ENCODE measurements at places on chromosomes 7 and 10. TPM values are rescaled to one million over a fixed set of nuclear protein-coding genes. Genes with fewer than 3 reads are reported as not detected.

Gene REPIN1
- total RNA-seq: 170 TPM

Gene BBIP1
- 12.5 TPM for total RNA-seq

DNA sequence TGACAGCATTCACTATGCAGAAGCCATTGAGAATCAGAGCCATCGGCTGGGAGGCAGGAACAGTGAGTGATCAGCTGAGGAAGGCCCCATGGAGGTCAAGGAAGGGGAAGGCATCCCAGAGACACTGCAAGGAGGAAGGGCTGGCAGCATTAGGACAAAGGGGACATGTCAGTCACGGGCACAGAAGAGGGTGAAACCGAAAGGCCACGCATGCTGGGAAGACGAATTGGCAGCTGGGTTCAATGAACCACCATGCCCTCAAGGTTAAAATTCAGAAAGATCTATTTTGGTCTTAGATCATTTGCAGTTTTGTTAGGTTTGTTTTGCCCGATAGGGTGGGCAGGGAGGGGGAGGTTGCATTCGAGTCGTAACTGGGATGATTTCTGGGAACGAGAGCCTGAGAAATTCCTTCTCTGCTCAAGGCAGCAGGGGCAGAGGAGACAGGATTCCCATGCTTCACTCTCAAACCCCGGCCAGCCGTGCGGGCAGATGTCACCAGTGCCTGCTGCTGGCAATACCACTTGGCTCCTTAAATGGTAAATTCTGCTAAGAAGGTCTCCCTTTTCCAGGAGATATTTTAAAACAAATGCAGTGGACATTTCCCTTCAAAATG lies 57.7 kb downstream of the ASB13 start:
- no peak for DNase-seq

GRCh38 chr7:120785095-120785494 lies 72.8 kb downstream of the TSPAN12 start:
- DNase-seq: no peak

GRCh38 chr7:77367976-77368375 lies 48.2 kb downstream of the GSAP start:
- DNase-seq: no peak

Data from Peyer's patch (tissue), 4 donors.